Type B pancreatic cell (in vitro differentiated cells): ENCODE measurements at places on chromosomes 11 and 22. TPM values are rescaled to one million over a fixed set of nuclear protein-coding genes. Genes with fewer than 3 reads are reported as not detected.

- DNase-seq: no peak
These were observed 20.4 kb downstream of the CCDC81 start for GRCh38 chr11:86395061-86395551.

DNA sequence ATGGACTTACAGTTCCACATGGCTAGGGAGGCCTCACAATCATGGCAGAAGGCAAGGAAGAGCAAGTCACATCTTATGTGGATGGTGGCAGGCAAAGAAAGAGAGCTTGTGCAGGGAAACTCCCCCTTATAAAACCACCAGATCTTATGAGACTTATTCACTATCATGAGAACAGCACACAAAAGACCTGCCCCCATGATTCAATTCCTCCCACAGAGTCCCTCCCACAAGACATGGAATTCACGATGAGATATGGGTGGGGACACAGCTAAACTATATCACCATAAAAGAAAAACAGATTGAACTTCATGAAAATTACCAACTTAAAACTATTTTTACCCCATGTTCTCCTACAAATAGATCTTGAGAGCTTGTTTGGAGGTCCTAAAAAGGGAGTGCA, 19.6 kb downstream of the ENTHD1 start:
- DNase-seq: no peak

DNA sequence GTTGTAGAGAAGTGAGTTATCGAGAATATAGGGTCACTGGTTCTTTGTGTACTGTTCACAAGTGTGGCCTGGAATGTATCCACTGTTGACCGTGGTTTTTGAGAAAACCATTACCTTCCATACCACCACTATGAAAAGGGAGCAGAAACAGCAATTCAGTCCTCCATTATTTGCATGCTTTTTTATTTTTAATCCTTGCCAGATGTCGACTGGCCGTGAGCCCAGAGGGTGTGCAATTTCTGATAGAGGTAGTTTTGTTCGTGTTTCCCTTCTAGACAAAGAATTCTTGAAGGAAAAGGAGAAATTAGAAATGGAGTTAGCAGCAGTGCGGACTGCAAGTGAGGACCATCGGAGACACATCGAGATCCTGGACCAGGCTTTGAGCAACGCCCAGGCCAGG, 81.7 kb downstream of the AMOTL1 start:
- DNase-seq: no peak

DNA sequence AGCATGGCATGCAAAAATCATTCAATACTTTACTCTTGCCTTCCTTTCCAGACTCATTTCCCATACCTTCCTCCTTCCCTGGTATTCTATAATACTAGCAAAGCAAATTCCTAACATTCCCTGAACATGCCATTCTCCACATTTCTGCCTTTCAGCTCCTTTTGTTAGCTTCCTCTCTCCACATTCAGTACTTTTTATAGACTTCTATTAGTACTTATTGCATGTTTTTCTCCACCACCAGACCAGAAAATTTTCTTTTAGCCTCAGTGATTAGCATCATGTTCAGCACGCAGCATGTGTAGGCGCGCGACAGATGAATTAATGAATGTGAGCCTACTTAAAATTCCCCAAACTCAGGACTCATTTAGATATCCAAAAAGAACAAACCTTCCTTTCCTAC, 935.3 kb downstream of the DLG2 start:
- no peak for DNase-seq

DNA sequence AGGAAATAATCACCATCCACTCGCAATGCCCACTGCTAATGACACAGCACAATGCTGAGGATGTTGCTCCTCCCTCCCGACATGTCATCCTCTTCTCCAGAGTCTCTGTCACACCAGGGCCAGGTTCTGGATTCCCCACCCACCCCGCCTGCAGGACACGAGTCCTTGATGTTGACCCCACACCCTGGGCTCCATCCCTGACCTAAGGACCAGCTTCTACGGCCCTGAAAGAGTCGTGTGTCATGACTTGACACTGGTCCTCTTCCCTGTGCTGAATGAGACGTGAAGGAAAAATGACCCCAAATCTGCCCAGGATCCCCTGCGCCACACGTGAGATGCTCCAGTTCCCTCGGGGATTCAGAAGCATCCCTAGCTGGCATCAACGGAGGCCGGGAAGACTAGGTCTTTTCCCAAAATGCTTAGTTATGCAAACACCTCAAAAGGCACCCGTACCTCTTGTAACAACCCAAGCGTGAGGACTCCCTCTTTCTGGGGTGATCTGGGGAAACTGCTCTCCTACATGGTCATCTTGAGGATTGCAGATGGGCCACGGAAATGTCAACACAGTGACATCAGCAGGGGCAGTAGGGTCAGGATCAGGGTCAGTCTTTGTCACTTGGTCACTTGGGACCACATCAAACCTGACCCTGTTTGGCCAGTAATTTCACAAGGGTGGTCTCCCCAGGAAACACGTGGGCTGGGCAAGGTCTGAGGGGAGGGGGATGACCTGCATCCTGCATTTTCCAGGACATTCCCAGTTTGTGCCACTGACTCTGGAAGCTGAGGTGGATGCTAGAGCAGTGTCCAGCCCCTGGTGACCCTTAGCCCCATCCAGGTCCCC, 42.0 kb downstream of the IGLL5 start:
- no peak for DNase-seq

GRCh38 chr22:30825711-30826505, 131.2 kb downstream of the OSBP2 start:
- DNase-seq: peak; percentile 55

DNA sequence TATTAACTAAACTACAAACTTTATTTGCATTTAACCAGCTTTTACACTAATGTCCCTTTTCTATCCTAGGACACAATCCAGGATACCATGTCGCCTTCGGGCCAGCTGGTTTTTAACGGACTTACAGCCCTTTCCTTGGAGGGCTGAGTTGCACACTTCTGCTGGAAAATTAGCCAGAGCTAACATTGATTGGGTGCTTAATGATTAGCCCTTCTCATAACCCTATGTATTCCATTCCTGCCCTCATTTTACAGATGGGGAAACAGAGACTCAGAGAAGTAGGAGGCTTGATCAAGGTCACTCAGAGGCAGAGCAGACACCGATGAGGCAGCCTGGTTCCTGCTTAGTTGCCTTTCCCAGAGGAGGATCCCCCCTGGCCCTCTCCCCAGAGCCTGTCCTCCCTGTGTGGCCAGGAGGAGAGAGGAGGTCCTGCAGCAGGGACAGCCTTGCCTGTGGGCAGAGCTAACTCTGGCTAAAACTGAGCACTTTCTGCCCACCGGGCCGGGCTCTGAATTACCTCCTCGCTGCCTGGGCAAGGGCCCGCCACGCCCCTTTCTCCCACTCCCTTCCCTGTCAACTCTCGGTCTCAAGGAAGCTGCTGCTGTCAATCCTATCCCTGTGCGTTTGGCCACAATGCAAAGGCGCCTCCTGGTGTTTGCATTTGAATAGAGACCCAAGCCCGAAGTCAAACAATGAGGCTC, 59.6 kb upstream of the PAX6 start:
- DNase-seq: no peak

GRCh38 chr11:118988280-118988679, 9.7 kb upstream of the CENATAC start:
- no peak for DNase-seq

DNA sequence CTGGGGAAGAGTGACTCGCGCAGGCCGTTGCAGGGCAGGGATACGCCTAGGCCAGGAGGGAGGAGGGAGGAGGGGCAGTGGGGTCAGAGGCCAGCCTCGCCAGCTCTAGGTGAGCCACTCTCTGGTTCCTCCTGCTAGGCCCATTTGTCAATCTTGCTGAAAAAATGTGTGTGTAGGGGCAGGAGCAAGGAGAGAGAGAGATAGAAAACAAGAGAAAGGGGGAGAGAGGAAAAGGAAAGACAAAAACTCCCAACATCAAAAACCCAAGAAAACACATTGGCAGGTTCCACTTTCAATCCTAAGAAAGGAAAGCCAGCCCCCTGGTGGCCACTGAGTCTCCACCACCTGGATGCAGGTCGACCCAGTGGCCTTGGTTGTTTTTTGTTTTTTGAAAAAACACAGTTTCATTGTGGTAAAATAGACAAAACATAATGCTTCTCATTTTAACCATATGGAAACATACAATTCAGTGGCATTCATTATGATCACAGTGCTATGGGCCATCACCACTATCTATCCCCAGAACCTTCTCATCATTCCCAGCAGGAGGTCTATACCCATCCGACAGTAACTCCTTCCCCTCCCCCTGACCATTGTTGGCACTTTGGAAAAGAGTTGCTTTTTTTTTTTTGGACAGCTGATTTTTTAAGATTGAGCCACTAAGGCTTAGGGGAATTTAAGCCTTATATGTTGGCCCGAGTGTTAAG, 10.9 kb downstream of the OMP start:
- DNase-seq: no peak

- peak; percentile 58 for DNase-seq
These were observed 30.4 kb upstream of the SHANK2 start for GRCh38 chr11:71282581-71283351.

DNA sequence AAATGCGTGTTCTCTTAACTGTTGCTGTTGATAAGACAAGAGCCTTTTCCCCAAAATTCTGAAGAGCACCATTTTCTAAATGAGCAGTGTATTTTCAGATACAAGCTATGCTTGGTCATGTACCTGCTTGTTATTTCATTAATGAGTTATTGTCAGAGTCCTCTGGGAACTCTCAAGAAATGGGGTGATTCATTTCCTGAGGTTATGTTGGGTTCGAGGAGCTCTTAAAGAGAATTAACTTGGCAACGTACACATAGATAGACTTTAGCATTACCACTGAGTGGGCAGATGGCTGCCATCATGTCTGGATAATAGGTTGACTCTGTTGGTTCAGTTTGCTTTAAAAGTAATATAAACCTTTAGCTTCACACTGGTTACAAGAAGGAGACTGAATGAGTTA, 87.9 kb upstream of the SORL1-AS1 start:
- no peak for DNase-seq

DNA sequence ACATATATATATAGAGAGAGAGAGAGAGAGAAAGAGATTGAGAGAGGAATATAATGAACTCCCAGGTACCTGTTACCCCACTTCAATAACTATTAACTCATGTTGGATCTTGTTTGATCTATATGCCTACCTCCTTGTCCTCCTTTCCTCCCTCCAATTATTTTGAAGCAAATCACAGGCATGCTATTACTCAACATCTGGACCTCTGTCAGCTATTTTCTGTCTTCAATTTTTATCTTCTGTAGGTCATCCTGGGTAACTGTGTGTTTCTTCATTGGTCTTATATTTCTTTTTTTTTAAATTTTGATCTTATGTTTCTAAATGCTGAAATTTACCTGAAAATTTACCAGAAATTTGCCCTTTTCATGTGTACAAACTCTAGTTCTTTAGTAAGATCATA, 24.8 kb downstream of the UVRAG start:
- no peak for DNase-seq

- no peak for DNase-seq
These were observed 484.9 kb downstream of the NTM start for GRCh38 chr11:131855320-131855719.

- DNase-seq: no peak
These were observed 39.7 kb upstream of the OR5AK2 start for GRCh38 chr11:56948991-56949515.

GRCh38 chr11:97702951-97703350, 1313.1 kb downstream of the JRKL start:
- no peak for DNase-seq

DNA sequence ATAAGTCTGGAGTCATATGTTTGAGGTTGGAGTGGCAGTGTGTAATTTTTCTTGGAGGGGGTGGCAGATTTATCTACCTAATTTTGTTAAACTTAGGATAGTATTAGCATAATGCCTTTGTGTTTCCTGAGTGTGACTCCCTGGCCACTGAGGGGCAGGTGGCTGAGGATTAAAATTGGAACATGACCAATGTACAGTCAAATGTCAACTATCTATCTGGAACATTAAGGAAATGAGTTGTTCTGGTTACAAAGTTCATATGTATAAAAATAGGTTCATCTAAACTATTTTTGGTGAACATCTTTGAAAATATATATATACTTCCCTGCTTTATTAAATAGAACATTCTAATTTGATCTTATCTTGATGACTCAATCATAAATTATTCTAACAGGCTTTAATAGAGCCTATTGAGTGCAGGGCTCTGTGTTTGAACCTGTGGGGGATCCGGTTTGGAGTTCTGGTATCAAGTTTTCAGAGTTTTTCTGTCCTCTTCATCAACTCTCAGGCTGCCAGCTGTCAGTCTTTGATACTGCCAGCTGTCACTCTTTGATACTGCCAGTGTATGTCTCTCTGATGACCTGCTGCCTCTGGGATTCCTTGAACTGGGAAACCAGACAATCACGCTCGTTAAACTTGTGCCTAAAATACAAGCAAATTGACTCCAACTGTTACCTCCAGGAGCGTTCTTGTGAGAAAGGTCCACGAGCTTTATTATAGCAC, 309.6 kb downstream of the METTL15 start:
- DNase-seq: no peak

DNA sequence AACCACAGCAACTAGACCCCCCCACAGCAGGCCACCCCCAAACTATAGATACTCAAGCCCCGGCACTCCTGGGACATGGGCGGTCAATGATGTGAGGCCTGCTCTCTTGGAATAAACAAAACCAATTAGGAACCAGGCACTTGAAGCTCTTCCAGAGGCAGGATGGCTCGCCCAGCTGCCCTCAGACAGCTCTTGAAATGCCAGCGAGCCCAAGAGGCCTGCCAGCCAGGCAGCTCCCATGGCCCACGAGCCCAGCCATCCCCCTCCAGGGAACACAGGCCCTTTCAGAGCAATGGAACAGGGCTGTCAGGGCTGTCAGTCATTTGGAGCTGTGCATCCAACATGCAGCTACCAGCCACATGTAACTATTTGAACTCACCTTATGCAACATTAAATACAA, 34.0 kb upstream of the TFIP11 start:
- no peak for DNase-seq

- no peak for DNase-seq
These were observed 9.5 kb downstream of the TPST2 start for GRCh38 chr22:26580240-26580962.

Gene SVIP
- total RNA-seq: 26.5 and 30.1 TPM in 2 replicates

Gene C1QTNF4
- total RNA-seq: 0.43 and 11.7 TPM in 2 replicates

Gene GGA1
- 71.8 and 80.2 TPM in 2 replicates for total RNA-seq

Gene OR52R1
- not detected in 2 replicates for total RNA-seq

Gene OOSP2
- total RNA-seq: not detected in 2 replicates

Gene PLCB3
- total RNA-seq: 40.7 and 56.2 TPM in 2 replicates

Gene TRAF6
- 15.0 and 18.2 TPM in 2 replicates for total RNA-seq
